ENCODE measurements at places on chromosomes 5 and 9.

- no peak for DNase-seq
These were observed 149.5 kb downstream of the BAAT start for GRCh38 chr9:101235105-101235866.

DNA sequence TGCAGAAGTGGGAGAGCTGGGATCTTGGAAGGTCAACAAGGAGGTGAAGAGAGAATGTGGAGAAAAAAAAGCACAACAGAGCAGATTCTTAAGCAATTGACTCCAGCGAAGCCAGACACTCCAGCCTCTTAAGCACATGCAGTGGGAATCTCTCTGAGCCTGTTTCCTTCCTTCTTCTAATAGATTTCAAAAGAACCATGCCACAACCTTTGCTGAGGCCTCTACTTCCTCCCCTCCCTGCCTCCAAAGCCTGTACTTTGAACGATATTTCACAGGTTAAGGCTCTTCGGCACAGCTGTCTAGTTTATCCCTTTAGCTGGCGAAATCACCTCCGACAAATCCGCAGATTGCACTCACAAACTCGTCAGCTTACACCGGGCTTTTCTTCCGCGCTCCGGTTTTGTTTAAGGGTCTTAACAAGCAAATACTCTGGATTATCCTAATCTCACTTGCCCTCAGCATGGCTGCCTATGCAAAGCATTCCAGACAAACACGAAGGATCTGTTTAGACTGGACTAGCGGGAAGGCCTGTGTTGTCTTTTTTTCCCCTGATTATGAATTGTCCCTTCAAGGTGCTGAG is 211.6 kb upstream of the PANK3 start:
- DNase-seq = no peak

- no peak for DNase-seq
These were observed 176.8 kb upstream of the RASEF start for GRCh38 chr9:83239747-83240146.

DNA sequence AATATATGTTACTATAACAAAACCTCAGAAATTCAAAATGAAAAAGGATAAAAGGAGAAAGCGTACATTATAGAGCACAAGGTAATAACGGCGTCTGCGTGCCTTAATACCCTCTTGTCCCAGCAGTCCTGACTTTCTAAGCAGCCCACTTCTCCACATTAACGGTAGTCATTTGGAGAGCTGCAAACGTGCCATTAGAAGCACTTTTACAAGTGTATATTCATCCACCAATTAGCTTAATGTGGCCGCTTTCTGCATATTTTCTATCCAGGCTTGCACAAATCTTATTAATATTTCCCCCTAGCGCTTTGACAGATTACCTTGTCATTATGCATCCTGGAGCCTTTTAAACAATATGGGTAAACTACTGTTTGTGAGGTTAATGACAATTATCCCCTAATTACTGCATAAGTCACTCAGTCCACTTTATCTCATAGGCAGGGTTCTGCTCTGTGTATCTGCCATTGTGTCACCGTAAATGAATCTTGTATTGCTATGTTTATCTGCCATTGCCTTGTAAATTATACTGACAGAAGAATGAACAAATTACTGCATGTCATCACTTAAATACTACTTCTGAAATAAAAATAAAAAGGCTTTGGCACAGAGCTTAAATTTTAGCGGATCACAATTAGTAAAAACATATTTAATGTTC is 421.3 kb downstream of the BNC2 start:
- DNase-seq = no peak

GRCh38 chr5:172769616-172770373 is 1.2 kb downstream of the DUSP1 start:
- no peak for DNase-seq

DNA sequence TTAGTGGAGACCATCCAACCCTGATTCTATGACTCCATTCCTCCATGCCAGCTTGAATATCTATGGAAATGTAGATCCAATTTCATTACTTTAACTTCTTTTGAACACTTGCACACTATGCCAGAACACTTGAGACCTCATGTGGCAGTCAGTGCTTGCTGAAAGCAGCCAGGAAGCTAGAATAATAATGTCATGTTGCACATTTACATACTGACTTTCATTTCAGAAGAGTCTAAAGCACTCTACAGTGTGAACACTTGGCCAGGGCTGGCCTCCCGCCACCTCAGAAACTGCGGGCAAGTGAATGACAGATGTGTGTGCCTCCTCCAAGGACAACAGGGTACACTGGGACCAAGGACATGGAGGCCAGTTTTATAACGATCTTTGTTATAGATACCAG is 97.3 kb downstream of the SLF1 start:
- DNase-seq = no peak

- DNase-seq = no peak
These were observed 40.2 kb upstream of the TEX48 start for GRCh38 chr9:114722081-114722621.

DNA sequence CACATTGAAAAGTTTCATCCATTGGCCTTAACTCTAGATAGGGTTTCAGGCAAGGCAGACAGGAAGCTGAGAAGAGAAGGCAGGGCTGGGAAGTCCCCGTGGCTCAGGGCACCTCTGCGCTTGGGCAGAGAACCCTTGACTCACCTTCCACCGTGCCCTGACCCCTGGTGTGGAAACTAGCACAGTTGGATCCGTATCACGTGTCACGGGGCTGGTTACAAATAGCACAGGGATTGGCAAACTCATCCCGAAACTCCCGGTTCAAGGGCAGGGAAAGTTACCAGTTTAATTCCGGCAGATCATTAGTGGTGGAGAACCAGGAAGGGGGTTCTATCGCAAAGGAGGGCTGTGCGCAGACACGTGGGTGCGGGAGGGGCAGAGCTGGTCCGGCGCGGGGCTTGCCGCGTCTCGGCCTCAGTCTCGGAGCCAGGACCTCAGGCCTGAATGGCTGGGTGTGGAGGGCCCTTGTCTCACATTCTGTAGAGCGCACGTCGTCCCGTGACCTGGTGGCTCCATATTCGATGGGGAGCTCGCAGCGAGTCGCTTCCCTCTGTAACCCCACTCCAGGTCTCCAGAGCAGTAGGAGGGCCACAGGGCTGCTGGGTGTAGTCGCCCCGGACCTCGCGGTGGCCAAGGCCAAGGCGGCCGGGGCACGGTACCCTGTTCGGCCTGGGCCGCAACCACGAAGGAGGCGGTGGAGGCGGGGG is 771 bp upstream of the TMEM171 start:
- DNase-seq = no peak

GRCh38 chr5:156042726-156043125 is 284.2 kb upstream of the SGCD start:
- DNase-seq = no peak

DNA sequence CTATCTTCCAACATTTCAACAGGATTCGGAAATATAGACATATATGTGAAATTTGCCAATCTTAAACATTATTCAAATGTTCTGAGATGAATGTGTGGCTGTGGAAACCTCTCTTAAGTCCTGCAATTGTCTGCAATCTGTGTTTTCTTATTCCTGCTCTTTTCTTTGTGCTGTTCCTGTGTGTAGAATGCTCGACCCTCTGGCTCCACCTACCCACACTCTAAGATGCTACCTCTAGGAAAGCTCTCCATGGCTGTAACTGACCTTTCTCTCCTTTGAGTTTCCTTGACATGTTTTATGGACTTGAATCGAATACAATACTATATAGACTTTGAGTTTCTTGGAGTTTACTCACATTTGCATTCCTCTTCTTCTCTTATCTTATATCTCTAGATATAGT is 120.6 kb upstream of the ASTN2 start:
- no peak for DNase-seq

GRCh38 chr5:98415663-98416062 is 357.8 kb upstream of the RGMB start:
- DNase-seq = no peak

DNA sequence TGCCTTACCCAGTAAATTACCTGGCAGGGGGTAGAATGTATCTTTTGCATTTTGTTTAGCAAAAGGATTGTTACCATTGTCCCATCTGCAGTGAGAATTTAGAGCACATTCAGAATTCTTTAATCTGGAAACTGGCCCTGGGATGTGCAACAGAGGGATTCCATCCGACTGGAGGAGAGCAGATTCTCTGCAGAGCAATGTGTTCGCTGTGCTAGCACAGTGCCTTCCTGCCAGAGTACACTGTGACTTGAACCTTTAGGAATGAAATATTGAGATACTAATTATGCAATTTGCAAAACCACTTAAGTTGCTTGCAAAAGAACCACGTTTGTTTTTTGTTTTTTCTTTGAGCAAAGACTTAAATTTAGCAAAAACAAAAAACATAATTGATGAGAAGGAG is 22.5 kb upstream of the DMRT1 start:
- DNase-seq = no peak

DNA sequence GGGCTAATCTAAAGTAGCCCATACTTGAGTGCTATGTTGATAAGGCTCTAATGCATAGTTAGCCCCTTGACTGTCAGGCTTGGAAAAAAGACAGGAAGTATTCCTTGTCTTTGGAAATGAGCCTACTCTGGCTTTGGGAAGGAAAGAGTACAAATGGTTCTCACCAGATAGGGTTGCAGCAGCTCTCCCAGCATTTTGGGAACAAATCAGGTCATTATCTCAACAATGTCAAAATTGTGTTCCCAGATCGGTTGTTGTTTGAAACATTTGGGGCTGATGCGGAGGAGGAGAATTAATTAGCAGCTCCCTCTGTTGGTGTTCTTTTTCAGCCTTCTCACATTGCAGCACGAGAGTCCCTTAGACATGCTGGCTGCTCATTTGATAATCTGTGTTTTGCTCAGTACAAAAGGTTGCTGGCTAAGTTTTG is 294.7 kb upstream of the DMRT1 start:
- no peak for DNase-seq

GRCh38 chr9:129885670-129886106 is 50.4 kb downstream of the USP20 start:
- peak; percentile 66 for DNase-seq

GRCh38 chr9:114375386-114376175 is 12.2 kb downstream of the AKNA start:
- DNase-seq = no peak

- DNase-seq = no peak
These were observed 222.3 kb downstream of the NR3C1 start for GRCh38 chr5:143181173-143181572.

DNA sequence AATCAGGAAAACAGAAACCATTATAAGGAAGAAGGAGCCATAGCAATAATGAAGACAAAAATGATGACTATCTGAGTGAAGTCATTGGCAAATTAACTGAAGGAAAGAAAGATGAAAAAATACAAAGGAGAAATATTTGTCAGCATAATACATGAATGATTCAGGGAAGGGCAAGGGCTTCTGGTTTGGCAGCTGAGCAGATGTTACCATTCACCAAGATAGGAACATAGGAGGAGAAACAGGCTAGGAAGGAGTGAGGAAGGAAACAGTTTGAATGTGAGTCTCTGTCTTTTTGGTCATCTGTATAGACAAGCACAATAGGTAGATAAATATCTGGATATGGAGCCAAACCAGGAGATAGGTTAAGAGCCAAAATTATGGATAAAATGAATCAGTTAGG is 296.0 kb downstream of the ISL1 start:
- no peak for DNase-seq

DNA sequence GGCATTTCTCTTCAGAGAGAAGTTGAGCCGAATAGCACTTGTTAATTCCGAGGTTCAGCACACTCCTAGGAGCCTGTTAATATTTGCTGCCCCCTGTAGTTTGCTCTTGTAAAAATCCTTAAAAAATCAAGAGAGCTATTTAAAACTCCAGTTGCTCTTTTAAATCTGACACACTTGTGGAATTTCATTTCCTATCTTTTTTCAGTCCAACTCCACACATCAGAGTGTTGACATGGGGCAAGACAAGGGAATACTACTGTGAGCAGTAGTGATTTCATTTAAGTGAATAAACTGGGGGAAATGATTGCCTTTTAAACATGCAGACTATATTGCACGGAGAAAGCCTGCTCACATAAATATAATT is 1096.3 kb upstream of the DMAC1 start:
- no peak for DNase-seq

- DNase-seq = no peak
These were observed 43.1 kb downstream of the PDE6A start for GRCh38 chr5:149901511-149901910.

DNA sequence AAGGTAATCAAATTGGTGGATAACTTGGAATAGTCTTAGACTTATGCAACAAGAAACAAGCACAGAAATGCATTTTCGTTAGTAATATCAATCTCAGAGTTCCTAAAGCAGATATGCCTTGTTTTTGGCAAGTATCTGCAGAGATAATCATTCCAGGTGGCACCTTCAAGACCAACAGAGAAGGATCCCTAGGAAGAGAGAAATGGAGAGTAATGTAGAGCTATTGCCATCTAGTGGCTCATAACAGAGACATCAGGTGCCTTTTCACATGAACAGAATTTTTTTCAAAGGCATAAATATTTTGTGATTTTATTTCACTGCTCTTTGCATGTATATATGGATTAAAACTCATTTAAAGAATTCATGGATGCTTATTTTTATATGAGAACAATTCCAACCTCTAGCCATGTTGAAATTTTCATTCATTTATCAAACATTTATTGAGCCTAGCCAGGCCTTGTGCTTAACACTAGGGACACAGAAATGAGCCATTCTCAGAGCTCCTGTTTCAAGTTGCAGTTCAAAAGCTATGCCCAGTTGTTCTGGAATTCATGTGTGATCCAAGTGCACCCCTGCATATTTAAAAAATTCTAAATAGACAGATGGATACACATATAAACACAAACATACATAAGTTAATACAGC is 117.5 kb upstream of the OR13F1 start:
- no peak for DNase-seq

Data from SIG-M5 (cell line).